ENCODE measurements at places on chromosomes 13 and 19.

DNA sequence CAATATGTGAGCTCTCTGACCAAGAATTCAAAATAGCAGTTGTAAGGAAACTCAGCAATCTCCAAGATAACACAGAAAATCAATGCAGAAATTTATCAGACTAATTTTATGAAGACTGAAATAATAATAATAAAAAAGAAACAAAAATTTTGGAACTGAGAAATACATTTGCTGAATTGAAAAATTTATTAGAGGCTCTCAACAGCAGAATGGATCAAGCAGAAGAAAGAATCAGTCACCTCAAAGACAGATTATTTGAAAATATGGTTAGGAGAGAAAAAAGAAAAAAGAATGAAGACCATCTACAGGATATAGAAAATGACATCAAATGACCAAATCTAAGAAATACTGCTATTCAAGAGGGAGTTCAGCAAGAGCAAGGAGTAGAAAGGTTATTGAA is 75.6 kb downstream of the RFC3 start:
- no peaks in the 10 kb centered on the region for H3K4me1 ChIP-seq
- no peaks in the 10 kb centered on the region for H3K27me3 ChIP-seq
- no peak overlapping the region for H3K4me3 ChIP-seq
- DNase-seq = no peak
- no peak overlapping the region for H3K27ac ChIP-seq

DNA sequence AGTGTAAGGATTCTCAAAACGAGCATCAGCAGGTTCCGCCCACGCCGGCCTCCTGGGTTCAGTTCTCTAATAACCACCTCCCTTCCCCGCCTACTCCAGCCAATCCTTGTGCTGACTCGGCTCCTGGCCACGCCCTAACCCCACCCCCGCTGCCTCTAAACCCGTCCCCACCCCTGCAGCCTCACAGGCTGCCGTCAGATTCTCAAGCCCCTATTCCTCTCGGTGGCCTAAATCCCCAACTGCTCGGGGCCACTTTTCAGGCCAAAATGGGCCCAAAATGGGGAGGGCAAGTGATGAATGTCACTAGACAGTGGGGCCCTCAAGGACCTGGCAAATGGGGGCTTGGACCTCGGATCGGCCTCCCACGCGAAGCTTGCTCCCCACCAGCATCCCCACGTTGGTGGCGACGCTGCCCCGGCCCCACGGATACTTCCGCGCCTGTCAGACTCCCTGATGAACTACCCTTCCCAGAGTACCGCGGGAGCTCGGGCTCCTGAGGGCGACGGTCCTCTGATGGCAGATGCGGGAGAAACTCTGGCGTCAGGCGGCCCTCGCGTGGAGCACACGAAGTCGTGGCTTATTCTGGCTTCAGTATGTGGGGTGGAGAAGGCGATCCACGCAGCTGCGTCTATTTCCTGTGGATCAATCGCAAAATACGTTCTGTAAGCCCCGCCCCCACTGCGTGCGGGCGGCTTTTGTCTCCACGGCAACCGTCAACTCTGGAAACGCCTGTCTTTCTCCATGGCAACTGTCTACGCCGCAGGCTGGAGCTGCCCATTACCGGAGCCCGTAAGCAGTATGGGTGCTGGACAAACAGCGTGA is 24.8 kb downstream of the ZNF473 start:
- peak overlapping the region; percentile 80 for H3K4me3 ChIP-seq
- no peak overlapping the region for H3K27ac ChIP-seq
- H3K27me3 ChIP-seq = peaks cover 6% of the 10 kb centered on the region
- H3K36me3 ChIP-seq = peaks cover 24% of the 10 kb centered on the region
- H3K4me1 ChIP-seq = peaks cover 17% of the 10 kb centered on the region

DNA sequence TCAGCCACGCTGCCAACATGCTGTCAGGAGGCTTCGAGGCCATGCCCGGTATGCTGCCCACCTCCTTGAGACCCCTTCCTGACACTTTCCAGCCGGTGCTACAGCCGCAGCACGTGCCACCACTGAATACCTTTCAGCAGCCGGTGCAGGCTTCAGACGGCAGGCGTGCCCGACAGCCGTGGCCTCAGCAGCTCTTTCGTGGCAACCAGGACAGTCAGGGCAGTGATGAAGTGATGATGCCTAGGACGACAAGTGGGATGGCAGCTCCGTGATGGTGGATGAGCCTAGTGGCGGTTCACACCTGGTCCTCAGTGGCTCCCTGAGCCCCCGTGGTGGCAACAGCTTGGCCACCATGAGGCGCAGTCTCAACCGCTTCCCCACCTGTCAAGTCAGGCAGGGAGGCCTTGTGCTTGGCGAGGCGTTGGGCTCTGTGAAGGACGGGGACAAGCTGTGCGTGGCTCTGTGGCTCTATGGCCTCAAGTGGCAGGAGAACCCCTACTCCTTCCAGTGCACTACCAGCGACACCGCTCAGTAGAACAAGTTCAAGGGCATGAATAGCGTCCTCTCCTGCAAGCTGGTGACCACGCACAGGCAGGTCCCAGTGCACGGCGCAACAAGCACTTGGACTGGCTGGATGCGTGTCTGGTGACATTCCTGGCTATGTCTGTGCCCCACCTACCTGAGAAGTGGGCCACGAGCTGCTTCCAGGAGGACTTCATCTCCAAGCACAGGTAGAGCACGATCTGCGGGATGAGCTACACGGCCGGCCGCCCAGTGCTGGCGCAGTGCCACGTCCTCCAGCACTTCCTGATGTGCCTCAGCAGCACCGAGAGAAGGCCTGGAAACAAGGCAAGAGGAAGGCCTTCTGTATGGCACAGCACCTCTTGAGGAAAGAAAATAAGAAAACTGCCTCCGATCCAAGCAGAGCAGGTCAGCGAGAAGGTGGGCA is 18.2 kb upstream of the ZNF14 start:
- DNase-seq = no peak
- no peaks in the 10 kb centered on the region for H3K36me3 ChIP-seq
- no peaks in the 10 kb centered on the region for H3K4me1 ChIP-seq
- H3K27me3 ChIP-seq = no peaks in the 10 kb centered on the region

DNA sequence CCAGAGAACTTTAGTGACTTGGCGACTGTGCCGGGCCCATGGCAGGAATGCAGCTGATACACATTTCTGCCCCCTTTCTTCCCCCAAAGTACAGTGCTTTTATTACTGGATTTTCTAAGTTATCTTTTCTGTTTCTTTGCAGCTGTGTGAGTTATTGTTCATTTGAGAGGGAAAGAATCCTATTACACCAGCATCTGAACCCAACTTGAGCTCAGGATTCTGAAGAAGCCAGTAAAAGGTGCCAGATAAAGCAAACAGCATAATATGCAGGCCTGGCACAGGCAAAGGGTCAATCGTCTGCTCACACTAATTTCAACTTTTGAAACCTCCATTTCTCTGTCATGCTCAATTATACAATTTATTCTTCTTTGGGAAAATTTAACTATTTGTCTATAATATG is 93.9 kb downstream of the DOCK9 start:
- DNase-seq = no peak
- H3K27me3 ChIP-seq = no peaks in the 10 kb centered on the region
- peaks cover 1% of the 10 kb centered on the region for H3K4me1 ChIP-seq
- H3K27ac ChIP-seq = no peak overlapping the region

GRCh38 chr19:38034492-38034860 is 127.5 kb downstream of the SIPA1L3 start:
- peak overlapping the region; percentile 20 for H3K27ac ChIP-seq
- H3K27me3 ChIP-seq = no peaks in the 10 kb centered on the region
- H3K36me3 ChIP-seq = peaks cover 14% of the 10 kb centered on the region
- no peak for DNase-seq
- H3K4me1 ChIP-seq = peaks cover 6% of the 10 kb centered on the region
- no peak overlapping the region for H3K4me3 ChIP-seq

DNA sequence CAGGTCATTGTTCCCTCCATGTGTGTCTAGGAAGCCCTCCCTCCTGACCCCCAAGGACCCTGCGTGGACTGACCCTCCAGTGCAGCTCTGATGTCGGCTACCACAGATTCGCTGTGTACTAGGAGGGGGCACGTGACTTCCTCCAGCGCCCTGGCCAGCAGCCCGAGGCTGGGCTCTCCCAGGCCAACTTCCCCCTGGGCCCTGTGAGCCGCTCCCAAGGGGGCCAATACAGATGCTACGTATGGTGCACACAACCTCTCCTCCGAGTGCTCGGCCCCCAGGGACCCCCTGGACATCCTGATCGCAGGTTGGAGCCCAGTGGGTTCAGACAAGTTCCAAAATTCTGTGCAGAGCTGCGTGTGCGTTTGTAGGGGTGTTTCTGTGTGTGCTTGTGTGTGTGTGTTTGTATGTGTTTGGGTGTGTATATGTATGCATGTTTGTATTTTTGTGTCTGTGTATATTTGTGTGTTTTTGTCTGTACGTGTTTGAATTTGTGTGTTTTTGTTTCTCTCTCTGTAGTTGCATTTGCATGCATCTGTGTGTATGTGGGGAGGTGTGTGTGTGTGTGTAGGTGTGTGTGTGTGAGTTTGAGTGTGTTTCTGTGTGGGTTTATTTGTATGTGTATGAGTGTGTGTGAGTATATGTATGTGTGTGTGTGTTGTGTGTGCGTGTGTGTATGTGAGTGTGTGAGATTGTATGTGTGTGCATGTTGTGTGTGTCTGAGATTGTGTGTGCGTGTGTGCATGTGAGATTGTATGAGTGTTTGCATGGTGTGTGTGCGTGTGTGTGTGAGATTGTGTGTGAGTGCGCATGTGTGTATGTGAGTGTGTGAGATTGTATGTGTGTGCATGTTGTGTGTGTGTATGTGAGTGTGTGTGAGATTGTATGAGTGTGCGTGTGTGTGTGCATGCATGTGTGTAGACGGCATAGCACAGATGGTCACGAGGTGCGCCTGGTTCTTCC is 21.4 kb upstream of the LILRA2 start:
- no peak for DNase-seq
- no peak overlapping the region for H3K4me3 ChIP-seq
- peaks cover 6% of the 10 kb centered on the region for H3K4me1 ChIP-seq
- H3K36me3 ChIP-seq = no peaks in the 10 kb centered on the region
- peaks cover 17% of the 10 kb centered on the region for H3K27me3 ChIP-seq
- H3K27ac ChIP-seq = no peak overlapping the region

DNA sequence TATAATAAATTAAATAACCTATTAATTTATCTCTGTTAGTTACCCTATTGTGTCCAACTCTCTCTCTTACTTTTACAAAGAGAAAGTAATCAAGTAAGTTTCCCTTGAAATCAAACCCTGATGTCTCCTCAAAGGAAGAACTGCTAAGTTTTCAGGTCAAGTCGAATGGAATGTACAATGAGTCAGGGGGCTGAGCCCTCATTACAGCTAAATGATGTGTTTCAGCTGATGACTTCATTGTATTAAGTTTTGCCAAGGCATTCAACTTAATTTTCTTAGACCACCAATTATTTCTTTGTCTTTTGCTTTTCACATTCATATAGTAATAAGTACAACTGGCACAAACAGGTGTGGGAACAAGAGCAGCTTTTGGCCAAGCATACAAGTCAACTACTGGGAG is 54.7 kb upstream of the DCT start:
- DNase-seq = no peak
- H3K4me3 ChIP-seq = no peak overlapping the region
- no peaks in the 10 kb centered on the region for H3K36me3 ChIP-seq
- peaks cover 8% of the 10 kb centered on the region for H3K4me1 ChIP-seq
- no peaks in the 10 kb centered on the region for H3K27me3 ChIP-seq
- H3K27ac ChIP-seq = no peak overlapping the region

DNA sequence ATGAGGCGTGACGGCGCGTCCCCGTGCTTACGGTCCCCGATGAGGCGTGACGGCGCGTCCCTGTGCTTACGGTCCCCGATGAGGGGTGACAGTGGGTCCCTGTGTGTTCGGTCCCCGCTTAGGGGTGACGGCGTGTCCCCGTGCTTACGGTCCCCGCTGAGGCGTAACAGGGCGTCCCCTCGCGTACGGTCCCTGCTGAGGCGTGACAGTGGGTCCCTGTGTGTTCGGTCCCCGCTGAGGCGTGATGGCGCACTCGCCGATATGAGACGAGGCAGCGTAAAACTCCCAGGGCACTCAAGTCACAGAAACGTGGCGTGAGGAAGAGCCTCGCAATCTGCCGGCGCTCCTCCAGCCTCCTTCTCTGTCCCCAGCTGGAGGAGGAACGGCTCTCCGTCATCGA is 20.9 kb downstream of the CFAP97D2 start:
- H3K4me1 ChIP-seq = peaks cover 21% of the 10 kb centered on the region
- H3K27me3 ChIP-seq = no peaks in the 10 kb centered on the region
- H3K36me3 ChIP-seq = no peaks in the 10 kb centered on the region
- no peak overlapping the region for H3K27ac ChIP-seq

DNA sequence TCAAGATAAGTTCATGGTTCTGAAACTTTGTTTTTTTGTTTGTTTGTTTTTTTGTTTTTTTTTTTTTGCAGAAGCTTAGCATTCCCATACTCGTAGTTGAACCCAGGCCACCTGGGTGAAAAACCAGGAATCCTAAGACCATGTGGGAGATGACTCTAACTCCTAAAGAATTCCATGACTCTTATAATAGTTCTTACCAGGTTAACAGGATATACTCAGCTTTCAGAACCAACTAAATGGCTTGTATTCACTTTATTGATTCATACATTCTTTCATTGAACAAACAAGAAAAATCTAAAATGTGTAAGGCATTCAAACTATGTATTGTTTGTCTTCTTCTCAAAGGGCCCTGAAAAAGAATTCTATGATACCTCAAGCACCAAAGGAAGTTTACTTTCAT is 40.5 kb upstream of the KLF5 start:
- no peak overlapping the region for H3K27ac ChIP-seq
- H3K4me3 ChIP-seq = no peak overlapping the region
- DNase-seq = no peak
- no peaks in the 10 kb centered on the region for H3K27me3 ChIP-seq

GRCh38 chr19:1997353-1998233 is 17.9 kb downstream of the BTBD2 start:
- no peak for DNase-seq
- peaks cover 10% of the 10 kb centered on the region for H3K36me3 ChIP-seq
- H3K27me3 ChIP-seq = no peaks in the 10 kb centered on the region
- H3K4me1 ChIP-seq = no peaks in the 10 kb centered on the region

GRCh38 chr19:49888510-49888824 is 8.2 kb downstream of the IL4I1 start:
- no peak for DNase-seq
- no peaks in the 10 kb centered on the region for H3K27me3 ChIP-seq
- peaks cover 15% of the 10 kb centered on the region for H3K4me1 ChIP-seq
- H3K36me3 ChIP-seq = peaks cover 19% of the 10 kb centered on the region
- no peak overlapping the region for H3K27ac ChIP-seq

All from activated naive CD8-positive, alpha-beta T cell treated with anti-CD3 and anti-CD28 coated beads, Interleukin-2, amount 50 U/mL, for 24 hours (primary cell).